ENCODE measurements at places on chromosomes 3 and 15.

DNA sequence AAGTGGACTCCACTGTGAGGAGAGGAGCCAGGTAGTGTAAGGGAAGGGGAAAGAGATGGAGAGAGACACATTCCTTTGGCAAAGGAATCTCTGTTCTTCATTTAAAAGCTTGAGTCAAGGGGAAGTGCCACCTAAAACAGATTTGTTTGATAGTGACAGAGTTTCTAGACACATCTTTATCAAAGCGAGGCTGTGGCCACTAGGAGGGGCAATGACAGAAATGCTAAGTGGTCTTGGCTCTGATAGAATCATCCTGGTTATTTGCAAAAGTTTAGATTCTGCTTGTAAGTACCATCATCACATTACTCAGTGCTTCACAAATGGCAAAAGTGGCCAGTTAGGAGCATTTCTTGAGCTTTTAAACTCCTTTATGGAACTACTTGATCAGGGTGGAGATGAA lies 261.4 kb downstream of the CNTN3 start:
- DNase-seq = no peak

GRCh38 chr3:173993299-173993698 lies 595.8 kb downstream of the NLGN1 start:
- DNase-seq = no peak

GRCh38 chr3:149845570-149846244 lies 32.7 kb downstream of the RNF13 start:
- DNase-seq = no peak

GRCh38 chr3:134693226-134693625 lies 42.4 kb upstream of the KY start:
- DNase-seq = no peak

DNA sequence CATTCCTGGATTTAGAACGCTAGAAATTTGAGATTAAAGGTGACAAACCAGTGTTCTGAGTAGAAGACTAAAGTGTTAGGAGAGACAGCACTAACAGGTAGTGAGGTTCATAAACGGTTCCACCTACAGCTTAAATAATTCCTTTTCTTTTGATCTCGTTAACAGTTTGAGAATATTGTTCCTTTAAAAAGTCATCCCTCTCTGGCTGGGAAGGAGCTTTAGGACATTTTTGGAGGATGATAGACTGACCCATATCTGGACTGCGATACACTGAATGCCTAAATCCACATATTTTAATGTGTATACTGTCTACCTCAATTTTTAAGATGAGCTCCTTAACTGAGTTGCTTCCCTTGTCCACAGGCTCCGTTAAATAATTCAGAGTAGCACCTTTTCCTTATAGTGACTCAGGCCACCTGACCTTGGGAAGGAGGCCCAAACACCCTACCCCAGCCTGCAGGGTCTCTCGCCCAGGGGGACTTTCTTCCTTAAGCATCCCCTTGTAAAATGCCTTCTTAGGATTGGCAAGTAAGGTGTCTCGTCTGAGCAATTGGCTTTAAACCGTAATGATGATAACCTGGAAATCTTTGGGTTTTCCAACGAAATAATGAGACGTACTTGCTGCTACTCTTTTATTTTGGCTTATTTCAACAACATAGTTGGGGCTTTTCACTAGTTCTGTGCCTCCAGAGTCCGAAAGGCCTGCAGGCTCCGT lies 3.3 kb downstream of the TRIM71 start:
- DNase-seq = no peak

- DNase-seq = no peak
Observed at GRCh38 chr15:25054329-25054728, 99.5 kb downstream of the SNRPN start.

GRCh38 chr3:85355572-85355971 lies 396.8 kb downstream of the CADM2 start:
- no peak for DNase-seq

- no peak for DNase-seq
Observed at GRCh38 chr3:88773766-88774165, 333.7 kb upstream of the EPHA3 start.

DNA sequence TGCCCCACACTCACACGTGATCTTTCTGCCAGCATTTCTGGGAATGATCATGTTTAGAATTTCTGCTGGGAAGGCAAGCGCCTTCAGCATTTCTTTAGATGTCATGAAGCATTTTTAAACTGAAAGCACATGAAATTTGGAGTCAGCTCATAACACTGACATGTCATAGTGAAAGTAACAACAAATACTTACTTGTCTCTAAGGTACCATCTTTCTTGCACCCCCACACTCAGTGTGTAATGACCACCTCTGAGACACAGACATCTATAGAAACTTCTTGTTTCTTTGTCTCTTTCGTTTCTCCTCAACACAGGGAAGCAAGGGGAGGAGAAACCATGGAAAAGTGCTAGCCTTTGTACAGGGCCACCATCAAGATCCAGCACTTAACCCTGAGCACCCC lies 171.7 kb downstream of the RORA start:
- no peak for DNase-seq

GRCh38 chr3:99850608-99851007 lies 32.9 kb downstream of the CMSS1 start:
- DNase-seq = no peak

- no peak for DNase-seq
Observed at GRCh38 chr15:101194546-101195125, 57.2 kb downstream of the CHSY1 start.

DNA sequence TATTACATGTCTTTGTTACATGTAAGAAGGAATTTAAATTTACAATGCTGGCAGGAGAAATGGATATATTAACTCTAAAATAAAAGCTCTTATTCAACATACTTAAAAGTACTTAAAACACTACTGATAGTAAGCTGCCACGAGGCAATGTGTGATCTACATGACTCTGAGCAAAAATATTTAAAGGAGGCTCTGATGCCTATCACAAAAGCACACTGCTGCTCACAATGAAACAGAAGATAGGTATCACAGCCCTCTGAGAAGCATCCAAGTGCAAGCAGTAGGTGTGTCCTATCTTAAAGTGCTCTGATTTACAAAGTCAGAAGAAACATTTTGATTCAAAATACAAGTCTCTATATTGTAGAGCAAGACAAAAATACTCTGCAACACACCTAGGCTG lies 371.2 kb upstream of the WNT5A start:
- no peak for DNase-seq

DNA sequence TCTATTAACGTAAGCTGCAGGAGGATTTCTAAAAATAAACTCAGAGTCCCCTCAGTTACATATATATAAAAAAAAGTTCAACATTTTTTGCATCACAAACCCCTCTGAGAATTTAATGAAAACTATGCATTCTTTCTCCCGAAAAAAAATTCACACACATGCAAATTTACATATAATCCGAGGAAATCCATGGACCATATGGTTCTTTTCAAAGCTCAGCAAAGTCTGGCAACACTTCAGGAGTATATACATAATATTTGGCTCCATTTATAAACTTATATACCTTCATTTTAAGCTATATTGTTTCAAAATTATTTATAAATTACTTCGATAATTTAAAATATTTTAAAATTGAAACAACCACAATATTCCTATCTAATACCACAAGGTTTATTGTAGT lies 140.7 kb upstream of the PLXND1 start:
- DNase-seq = no peak

- no peak for DNase-seq
Observed at GRCh38 chr15:86919581-86919980, 839.9 kb downstream of the AGBL1 start.

GRCh38 chr3:73213896-73214295 lies 152.4 kb downstream of the EBLN2 start:
- no peak for DNase-seq

DNA sequence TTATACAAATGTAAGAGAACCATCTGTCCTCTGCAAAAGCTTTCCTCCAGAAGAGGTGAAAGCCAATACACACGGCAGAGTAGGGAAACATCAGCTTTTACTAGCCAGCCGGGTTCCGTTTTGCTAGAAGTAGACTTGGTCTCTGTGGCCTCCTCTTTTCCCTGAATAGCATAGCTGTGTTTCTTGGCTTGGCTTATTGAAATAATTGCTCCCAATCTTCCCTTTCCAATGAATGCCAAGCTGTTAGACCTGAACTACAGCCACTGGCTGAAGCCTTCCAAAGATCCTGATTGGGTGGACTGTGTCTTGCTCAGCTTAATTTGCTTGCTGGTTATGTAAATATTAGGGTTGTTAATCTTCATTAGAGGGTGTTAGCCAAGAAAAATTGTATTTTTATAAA lies 157.8 kb upstream of the ROPN1 start:
- no peak for DNase-seq

DNA sequence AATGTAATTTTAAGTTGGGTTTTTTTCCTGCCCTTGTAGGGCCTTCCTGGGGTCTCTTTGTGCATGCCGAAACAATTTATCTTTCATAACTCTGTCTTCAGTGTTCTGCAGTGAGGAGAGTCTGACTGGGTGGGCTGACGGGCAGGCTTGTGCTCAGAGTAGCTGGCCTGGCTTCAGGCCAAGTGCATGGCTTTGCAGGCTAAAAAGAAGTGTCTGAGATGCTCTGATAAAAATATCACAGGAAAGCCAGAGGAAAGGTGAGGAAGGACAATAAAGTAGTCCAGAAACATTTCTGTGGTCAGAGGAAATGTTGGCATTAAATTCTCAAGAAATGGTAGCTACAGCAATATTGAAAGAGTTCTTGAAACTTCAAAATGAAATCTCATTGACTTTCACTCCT lies 25.5 kb downstream of the ST3GAL6 start:
- no peak for DNase-seq

DNA sequence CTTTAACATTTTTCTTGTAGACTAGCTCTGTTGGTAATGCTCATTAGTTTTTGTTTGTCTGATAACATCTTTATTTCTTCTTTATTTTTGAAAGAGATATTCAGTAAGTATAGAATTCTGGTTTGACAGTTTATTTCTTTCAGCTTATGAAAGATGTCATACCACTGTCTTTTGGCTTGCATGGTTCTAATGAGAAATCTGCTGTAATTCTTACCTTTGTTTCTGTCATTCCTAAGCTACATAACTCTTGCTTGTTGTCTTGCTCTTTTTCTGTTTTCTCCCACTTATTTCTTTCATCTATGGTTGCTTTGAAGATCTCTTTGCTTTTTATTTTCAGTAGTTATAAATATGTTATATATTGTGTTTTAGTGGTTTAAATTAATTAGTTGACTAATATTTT lies 87.2 kb upstream of the PEX5L start:
- no peak for DNase-seq

DNA sequence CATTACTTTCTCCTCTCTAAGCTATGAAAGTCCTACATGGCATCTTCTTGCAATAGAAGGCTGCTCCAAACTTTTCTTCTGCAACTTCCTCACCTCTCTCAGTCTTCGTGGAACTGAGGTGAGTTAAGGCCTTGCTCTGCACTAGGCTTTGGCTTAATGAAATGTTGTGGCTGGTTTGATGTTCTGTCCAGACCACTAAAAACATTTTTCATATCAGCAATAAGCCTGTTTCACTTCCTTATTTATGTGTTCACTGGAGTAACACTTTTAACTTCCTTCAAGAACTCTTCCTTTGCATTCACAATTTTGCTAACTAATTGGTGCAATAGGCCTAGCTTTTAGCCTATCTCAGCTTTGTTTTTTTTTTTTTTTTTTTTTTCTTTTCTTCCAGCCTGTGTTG lies 335.3 kb upstream of the NECTIN3 start:
- no peak for DNase-seq

- no peak for DNase-seq
Observed at GRCh38 chr15:80026754-80027153, 32.7 kb upstream of the ZFAND6 start.

DNA sequence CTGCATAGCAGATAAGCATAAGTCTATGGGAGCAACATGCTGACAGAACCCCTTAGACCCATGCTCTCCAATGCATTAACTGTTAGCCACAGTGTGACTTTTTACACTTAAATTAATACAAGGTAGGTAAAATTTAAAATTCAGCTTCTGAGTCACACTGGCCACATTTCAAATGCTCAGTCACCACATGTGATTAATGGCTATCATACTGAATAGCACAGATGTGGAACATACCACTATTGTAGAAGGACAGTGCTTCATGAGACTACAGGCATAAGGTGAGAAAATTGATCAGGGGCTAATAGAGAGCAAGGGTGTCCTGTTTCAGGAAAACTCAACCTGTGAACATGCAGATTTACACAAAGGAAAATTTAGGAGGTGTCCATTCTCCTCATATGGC lies 357.0 kb upstream of the SEMA6D start:
- no peak for DNase-seq

- DNase-seq = no peak
Observed at GRCh38 chr3:181292984-181293383, 303.4 kb upstream of the DNAJC19 start.

DNA sequence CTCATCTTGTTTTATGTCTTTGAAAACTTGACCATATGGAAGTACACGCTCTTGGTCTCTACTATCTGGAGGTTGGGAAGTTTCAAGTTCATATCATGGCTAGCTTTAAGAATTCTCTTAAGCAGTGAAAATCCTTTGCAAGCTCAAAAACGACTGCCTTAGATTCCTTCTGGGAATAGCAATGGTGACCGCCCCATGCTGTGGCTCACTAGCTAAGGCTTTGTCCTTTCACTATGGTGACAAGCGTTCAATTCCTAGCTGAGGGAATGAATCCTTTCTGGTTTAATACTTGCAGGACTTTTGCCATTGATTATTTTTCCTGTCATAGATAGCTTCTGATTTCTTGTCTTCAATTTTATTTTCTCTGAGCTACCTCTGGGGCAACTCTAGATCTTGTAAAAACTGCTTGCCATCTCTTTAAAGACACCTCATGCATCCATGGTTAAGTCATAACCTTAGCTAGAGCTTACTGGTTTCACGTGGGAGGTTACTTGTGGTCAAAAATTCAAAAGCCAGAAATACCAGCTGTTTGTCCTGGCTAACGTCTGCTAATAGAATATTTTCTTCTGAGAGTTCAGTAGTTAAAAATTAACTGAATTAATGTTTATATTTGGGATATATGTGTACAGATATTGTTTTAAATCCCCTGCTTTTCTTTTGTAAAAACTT lies 673.4 kb upstream of the CBLB start:
- no peak for DNase-seq

DNA sequence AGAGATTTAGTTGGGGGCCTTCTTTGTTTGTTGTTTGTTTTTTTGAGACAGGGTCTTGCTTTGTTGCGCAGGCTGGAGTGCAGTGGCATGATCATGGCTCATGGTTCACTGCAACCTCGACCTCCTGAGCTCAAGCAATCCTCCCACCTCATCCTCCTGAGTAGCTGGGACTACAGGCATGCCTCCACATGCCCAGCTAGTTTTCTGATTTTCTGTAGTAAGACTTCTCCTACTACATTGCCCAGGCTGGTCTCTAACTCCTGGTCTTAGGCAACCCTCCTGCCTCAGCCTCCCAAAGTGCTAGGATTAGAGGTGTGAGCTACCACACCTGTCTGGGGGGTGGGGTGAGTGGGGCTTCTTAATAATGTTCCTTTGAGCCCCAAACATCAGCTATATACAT lies 148.3 kb upstream of the ADAMTS9 start:
- DNase-seq = no peak

GRCh38 chr15:69004011-69004410 lies 10.5 kb upstream of the NOX5 start:
- no peak for DNase-seq

- DNase-seq = no peak
Observed at GRCh38 chr3:14452740-14453710, 50.6 kb downstream of the SLC6A6 start.

GRCh38 chr3:142112601-142113000 lies 36.7 kb downstream of the TFDP2 start:
- DNase-seq = no peak

GRCh38 chr15:49273734-49274318 lies 103.8 kb downstream of the GALK2 start:
- DNase-seq = no peak

Data from activated CD8-positive, alpha-beta memory T cell treated with anti-CD3 and anti-CD28 coated beads for 48 hours (primary cell).